Stimulated activated CD8-positive, alpha-beta memory T cell treated with anti-CD3 and anti-CD28 coated beads, Interleukin-7, amount 100 ng/mL, for 24 hours (primary cell): ENCODE measurements at places on chromosomes 1 and 21.

DNA sequence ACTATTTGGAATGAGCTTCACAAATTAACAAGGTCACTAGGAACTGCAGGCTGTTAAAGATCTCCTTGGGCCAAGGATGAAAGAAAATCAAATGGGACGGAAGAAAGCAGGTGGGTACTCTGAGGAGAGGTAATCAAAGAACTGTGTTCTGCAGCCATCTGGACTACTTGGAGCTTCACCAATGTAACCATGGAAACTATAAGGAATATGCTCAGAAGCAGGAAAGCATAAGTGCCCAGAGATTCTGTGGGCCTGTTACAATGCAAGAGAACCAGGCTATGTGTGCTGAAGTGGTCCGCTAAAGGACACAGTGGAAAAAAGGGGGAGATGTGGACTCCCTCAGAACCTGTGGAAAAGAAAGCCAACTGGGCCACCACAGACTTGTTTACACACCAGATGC lies 238.5 kb downstream of the PTGER3 start:
- DNase-seq: no peak

DNA sequence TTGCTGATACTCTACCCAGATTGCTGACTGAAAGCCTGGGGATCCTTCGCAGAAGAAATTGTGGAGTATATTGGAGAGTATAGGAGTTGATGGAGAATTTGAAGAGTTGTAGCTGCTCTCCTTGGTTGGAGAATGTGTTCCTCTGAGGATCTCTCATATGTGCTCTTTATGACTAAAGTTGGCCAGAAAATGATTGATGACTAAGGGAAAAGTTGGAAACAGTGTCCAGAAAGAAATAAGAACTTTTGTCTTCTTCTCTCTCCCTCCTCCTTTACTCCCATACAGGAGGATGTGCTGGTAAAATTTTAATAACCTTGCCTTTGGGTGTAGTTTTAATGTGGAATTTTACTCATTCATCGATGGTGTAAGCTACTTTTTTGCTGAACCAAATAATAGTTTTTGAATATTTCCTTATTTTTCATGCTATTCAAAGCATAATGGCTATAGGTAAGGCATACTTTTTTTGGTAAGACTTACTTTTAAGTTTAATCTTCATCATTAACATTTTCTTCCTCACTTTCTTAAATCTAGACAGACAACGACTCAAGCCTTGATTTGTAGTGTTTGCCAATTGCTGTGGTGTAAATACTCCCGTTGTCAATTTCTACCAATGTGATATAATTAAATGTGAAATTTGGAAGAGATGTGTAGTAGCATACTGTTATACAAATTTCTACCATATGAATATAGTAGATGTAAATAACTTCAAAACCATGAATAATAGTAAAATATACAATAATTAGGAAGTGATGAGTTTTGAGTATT lies 13.7 kb downstream of the C1orf141 start:
- DNase-seq: no peak

DNA sequence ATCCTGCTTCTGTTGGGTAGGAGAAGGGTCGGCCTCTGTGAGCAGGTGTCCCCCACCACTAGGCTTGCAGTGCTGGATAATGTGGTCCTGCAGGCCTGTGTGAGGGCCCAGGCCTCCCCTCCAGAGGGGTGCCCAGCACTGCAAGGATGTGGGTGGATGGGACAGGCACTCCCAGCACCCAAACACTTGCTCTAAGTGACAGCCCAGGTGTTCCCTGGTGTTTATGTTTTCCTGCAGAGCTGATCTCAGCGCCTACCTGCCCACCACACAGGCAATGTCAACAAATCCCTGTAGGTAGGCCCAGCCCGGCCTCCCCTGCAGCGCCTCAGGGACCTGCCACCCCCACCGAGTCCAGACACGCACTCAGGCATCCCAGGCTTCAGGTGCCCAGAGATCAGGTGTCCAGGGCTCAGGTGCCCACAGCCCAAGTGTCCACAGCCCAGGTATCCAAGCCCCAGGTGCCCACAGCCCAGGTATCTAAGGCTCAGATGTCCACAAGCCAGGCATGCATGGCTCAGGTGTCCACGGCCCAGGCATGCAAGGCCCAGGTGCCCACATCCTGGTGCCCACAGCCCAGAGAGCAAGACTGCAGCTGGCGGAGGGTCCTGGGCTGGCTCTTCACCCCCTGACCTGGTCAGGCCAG lies 59.2 kb downstream of the WNT9A start:
- no peak for DNase-seq

- no peak for DNase-seq
These were observed 573 bp upstream of the CPT2 start for GRCh38 chr1:53196017-53196484.

DNA sequence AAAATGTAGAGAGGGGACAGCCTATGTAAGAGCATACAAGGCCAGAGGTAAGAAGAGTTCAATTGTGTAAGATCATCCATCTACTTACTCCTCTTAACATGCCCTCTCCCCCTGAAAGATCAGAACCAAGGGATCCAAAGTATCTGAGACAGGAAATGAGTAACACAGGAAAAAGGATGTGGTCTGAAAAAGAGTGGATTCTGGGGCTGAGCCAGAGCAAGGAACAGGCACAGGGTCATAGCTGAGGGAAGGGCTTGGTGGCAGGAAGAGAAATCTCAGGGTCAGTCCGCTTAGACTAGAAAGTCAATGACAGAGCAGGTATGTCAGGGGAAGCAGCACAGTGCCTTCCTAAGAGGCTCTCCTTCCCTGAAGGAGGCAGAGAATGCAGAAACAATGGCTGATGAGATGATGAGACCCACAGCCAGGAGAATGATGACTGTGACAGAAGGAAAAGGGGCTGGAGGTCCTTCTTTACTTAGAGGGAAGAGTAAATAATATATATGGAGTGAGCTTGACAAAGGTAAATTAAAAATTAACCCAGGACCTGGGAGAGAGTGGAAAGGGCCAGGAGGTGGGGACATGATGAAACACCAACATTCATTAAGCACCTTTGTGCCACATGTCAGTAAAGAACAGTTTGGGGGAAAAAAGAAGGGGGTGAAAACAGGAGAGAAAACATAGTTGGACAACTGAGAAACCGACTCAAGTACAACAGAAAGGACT lies 26.2 kb upstream of the A3GALT2 start:
- no peak for DNase-seq

- DNase-seq: no peak
These were observed 1.9 kb downstream of the PSMG1 start for GRCh38 chr21:39181205-39181818.

DNA sequence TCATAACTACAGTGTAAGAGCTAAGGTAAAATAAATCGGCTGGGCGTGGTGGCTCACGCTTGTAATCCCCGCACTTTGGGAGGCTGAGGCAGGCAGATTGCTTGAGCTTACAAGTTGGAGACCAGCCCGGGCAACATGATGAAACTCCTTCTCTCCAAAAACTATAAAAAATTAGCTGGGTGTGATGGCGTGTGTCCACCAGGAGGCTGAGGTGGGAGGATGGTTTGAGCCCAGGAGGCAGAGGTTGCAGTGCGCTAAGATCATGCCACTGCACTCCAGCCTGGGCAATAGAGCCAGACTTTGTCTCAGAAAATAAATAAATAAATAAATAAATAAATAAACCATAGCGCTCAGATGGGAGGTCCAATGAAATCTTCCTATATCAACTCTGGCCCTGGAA lies 16.7 kb upstream of the FAM110D start:
- no peak for DNase-seq

- no peak for DNase-seq
These were observed 58.5 kb downstream of the PKN2 start for GRCh38 chr1:88742531-88742930.

DNA sequence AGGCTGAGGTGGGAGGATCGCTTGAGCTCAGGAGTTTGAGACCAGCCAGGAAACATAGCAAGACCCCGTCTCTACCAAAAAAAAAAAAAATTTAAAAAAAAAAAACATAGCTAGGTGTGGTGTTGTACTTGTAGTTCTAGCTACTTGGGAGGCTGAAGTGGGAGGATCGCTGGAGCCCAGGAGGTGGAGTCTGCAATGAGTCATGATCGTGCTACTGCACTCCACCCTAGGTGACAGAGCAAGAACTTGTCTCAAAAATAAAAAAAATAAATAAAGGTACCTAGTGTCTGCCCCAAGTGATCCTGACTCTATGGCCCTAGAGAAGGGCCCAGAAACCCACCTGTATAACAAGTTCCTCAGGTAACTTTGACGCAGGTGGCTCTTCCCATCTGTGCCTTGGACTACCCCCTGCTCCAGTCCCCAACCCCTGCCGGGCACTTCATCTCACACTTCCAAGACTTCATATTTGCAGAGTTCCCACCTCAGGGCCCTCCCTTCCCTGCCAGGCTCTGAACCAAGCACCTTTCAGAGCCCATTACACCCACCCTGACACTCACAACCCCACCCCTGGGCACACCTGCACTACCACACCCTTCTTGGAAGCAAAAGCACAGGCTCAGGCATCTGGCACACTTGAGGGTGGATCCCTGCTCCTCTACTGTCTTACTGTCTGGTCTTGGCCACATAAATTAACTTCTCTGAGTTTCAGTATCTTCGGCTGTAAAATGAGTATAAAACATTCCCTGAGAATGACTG lies 80.2 kb upstream of the KLHDC7A start:
- DNase-seq: no peak

GRCh38 chr1:43286115-43286514 lies 734 bp upstream of the C1orf210 start:
- DNase-seq: no peak

- DNase-seq: no peak
These were observed 8.6 kb upstream of the UTS2 start for GRCh38 chr1:7861452-7861851.

DNA sequence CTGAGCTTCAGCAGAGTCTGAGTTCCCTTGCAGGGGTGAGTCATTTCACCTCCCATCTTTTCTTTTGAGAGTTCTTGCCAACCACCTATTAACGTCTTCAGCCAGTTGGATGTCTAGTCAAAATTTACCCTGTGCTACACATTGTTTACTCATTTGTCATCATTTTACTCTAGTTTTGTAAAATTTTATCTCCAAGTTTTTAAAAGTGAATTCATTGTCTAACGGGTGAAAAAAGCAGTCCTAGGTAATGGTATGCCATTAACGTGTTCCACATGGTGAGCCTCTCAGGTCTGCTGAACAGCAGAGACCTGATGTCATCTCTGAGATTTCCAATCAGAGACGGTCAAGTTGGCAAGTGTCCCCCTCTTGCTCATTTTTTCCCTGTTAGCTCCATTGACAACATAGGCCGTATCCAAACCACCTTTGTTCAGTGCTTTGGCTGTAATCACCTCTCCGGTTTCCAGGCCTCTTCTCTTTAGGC lies 85.4 kb downstream of the TBX15 start:
- DNase-seq: no peak

GRCh38 chr1:168477792-168478191 lies 66.0 kb downstream of the XCL2 start:
- no peak for DNase-seq

- DNase-seq: no peak
These were observed 392.7 kb downstream of the SMYD3 start for GRCh38 chr1:246114369-246114768.

DNA sequence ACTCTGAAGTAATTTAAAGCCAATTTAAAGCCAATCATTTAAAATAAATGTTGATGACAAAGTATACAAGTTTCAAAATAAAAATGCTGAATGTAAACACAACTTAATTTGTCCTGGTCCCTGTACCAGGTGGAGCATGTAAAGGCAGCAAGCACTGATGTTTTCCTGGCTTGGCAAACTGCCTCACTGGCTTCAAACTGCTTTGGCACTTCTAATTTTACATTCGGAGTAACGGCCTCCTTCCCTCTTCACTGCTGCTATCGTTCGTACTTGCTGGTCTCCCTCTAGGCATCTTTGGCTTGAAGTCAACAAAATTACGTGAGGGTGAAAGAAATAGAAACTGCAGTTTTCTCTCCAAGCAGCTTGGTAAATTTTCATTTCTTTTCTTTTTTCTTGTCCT lies 287.9 kb downstream of the LTN1 start:
- DNase-seq: no peak

- DNase-seq: peak; percentile 46
These were observed 33.4 kb upstream of the TENT5B start for GRCh38 chr1:27045973-27046558.

GRCh38 chr1:213685992-213686582 lies 301.7 kb upstream of the PROX1 start:
- DNase-seq: no peak

DNA sequence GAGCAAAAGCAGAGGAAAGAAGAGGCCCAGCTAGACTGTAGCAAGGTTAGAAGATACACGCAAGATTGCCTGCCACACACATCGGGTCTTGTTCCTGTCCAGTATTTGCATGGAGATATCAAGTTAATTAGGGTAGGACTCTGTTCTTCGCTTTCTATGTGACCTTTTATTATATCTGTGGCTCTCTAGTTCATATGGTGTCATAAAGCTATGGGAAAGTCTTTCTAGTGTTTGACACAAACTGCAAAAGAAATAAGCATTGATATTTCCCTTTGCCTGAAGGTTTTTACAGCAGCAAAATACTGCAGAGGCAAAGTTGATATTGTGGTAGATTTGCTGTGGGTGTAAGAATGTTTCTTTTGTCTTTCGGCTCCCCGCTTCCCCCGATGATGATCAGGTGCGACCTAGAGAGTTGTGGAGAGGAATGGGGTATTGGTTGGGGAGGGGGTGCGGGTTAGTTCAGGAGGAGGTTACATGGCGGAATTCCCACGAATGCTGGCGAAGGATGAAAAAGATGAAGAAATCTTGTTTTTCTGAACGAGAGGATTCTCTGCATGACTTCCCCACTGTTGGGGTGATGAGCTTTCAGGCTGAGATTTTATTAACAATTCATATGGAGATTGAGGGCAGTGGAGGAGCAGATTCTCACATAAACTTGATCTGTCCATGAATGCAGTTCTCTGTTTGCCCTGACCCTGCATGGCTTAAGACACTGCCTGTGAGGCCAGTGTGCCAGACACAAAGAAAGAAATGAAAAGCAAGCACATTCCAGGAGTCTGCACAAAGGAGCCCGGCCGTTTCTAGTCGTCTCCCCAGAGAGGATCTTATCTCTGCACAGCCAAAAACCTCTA lies 550.2 kb downstream of the USP25 start:
- DNase-seq: no peak

DNA sequence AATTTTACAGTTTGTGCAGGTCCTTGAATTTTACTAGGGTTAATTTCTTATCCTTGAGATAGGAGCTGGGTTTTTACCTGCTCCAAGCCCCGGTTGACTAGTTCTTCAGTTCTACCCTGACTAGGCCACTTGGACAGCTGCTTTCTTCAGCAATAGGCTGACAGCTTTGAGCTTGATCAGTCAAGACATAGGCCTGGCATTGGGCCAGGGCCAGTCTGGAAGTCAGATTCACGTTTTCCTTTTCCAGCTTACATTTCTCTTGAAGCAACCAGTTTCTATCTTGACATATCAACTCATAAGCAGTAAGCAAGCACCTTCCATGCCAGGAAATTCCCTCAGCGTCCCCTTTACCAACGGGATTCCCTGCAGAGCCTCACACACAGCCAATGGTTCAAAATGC lies 63.7 kb upstream of the AJAP1 start:
- no peak for DNase-seq

- DNase-seq: peak; percentile 24
These were observed 26.6 kb upstream of the RGS13 start for GRCh38 chr1:192609110-192610079.
